ENCODE measurements at places on chromosomes 6 and 20. TPM values are rescaled to one million over a fixed set of nuclear protein-coding genes. Genes with fewer than 3 reads are reported as not detected.
A peak's percentile ranks its signal among the peaks of the same experiment; 100 is the strongest.

DNA sequence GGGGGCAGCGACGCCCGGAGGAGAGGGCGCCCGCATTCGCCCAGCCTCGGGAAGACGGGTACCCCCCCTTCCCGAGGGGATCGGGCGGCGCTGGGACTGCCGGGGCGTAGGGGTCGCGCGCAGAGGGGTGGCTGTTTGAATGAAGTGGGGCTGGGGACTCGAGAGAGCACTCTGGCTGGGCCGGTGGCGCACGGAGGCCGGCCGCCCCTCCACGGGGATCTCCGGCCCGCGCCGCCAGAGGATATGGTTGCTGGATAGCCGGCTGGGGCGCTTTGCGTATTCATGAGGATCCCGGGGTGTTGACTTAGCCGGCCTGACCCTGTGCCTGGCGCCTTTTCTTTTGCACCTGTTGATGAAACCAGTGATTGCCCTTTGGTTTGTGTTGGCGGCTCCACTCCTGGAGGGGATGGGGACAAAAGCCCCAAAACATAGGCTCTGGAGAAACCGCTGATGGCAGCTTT, 469 bp downstream of the SYNJ2 start:
- DNase-seq: no peak

GRCh38 chr6:88177961-88178464, 11.9 kb upstream of the CNR1 start:
- DNase-seq: no peak

- DNase-seq: no peak
These were observed 74.1 kb downstream of the SLC35B3 start for GRCh38 chr6:8361259-8361658.

The WFDC12 gene
- not detected for polyA plus RNA-seq

- DNase-seq: no peak
These were observed 110.3 kb upstream of the MYLIP start for GRCh38 chr6:16018626-16019025.

GRCh38 chr20:59051666-59052185, 9.1 kb upstream of the PRELID3B start:
- no peak for DNase-seq

GRCh38 chr20:11443382-11444119, 474.1 kb upstream of the BTBD3 start:
- DNase-seq: no peak

DNA sequence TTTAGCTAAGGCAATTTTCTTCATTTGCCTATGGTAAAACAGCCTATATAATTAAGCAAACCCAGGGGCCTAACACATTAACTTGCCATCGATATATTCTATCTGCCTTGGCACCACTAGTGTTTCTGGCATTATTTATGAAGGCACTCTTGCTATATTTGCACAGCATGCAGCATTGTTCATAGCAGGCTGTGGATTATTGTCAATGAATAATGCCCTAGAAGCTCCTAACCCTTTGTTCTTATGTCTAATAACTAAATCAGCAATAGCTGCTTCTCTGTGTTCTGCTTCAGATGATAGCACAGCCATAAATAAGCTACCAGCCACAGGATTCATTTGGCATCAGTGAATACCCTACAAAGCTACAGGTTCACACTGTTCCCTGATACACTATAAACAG, 254.8 kb upstream of the STXBP5 start:
- no peak for DNase-seq

GRCh38 chr20:19937218-19937617, 79.9 kb upstream of the NAA20 start:
- no peak for DNase-seq

- DNase-seq: no peak
These were observed 36.8 kb upstream of the CLIC5 start for GRCh38 chr6:46052479-46052878.

GRCh38 chr6:7104752-7105151, 3.0 kb upstream of the RREB1 start:
- no peak for DNase-seq

GRCh38 chr6:151387175-151387970, 4.0 kb downstream of the ZBTB2 start:
- no peak for DNase-seq

DNA sequence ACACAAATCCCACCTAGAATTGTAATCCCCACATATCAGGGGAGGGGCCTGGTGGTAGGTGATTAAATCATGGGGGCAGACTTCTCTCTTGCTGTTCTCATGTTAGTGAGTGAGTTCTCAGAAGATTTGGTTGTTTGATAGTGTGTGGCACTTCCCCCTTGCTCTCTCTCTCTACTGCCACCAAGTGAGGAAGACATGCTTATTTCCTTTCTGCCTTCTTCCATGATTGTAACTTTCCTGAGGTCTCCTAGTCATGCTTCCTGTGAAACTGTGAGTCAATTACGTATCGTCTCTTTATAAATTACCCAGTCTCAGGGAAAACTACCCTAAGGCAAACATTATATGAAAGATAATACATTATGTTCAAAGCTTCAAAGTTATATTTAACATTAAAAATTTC, 1297.5 kb upstream of the CITED2 start:
- DNase-seq: no peak

GRCh38 chr20:22617160-22617559, 32.8 kb upstream of the FOXA2 start:
- DNase-seq: no peak

DNA sequence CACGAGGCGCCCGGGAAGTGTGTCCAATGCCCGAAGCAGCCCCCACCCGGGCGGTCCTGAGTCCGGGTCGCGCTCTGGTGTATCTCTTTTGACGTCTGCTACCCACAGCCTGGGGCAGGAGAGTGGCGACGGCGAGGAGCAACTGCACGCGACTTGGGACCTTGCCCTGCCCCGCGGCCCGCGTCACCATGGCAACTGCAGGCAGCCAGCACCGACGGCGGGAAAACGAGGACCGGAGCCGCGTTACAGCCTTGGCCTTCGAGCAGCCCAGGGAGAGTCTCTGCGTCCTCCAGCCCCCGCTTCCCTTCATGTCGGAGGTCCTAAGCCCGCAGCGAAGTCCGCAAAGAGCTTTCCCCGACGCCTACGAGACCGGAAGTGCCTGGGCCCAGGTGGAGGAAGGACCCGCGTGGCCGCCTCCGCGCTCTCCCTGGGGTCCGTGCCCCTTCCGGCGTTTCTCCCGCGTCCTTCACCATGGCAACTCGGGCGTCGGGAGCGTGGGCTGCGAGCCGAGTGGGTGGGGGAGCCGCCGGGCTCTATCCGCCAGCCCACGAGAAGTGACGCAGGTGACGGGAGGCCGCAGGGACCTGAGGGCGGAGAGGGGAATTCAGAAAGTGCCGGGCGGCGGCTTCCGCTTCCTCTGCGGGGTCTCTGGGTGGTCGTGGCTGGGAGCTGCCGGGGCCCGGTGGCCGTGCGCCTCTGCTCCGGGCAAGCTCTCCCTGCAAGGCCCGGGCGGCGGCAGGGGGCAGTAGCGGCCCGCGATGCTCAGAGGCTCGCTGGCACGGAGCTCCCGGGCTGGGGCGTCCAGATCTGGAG, 88.6 kb upstream of the TGM3 start:
- peak; percentile 76 for DNase-seq

The ZNF165 gene
- polyA plus RNA-seq: 4.9 TPM

DNA sequence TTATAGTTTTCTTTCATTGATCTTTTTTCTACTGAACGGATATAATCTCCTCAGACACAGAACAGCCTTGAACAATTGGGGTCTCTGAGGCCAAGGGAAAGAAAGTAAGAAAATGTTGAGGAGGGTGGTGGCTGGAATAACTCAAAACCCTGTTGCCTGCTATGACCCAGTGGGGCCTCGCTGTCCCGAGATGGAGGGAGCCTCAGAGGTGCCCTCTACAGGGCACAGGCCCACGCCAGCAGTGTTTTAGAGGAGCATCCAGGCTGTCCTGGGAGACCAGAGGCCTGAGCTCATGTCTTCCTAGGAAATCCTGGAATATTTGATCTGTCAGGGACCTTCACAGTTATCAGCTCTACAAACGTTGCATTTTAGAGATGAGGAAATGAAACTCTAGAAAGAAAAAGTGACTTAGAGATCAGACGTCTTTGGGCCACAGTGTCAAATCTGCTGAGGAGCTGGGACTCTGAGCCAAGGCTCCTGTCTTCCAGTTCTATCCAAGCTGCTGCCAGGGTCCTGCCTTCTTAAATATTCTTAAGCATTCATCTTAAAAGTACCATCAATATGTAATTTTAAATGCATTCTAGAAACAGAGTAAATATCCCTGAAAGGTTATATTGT, 26.3 kb downstream of the ALDH5A1 start:
- DNase-seq: no peak

GRCh38 chr20:60063048-60063451, 104.8 kb downstream of the CDH26 start:
- no peak for DNase-seq

DNA sequence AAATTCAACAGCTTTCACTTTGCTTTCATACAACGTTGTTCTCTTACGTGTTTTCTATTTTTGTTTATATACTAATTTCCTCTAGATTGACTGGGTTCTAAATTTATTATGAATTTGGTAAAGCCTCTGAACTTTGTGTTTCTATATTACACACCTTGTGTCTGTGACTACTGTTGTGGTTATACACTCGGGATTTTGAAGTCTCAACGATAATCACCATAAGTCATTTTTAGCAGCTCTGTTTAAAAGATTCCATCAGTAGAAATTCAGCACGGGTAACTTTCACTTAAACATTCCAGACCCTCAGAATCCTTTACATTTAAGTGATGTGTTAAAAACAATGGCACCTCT, 31.8 kb upstream of the HBS1L start:
- DNase-seq: no peak

DNA sequence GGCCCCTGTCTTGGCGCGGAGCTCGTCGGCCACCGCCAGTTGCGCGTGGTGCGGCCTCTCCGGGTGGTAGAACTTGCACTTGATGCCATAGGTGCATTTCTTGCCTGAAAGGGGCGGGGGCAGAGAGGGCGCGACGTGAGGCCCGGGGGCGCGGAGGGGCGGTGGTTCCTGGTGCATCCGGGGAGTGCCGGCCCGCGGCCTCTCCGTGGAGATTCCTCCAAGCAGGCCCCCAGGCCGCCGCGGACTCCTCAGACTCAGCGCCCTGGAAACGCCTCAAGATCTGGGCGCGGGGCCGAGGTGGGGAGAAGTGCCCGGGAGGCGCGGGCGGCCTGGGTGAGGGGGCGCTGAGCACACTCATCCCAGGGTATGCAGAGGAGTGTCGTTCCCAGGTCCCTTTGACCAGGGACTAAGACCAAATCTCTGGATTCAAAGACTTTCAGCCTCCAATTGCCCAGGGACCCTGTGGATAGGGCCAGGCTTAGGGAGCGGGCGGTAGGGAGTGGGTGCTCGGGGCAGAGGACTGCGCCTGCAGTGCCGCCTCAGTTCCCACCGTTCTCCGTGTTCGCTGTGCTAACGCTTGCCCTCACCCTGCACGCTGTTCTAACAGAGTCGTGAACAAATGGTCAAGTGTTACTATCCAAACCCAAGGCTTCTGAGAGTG, 33.3 kb downstream of the ZC3H12D start:
- DNase-seq: no peak

- no peak for DNase-seq
These were observed 3.0 kb upstream of the UQCC2 start for GRCh38 chr6:33714385-33715040.

The TSHZ2 gene
- polyA plus RNA-seq: 14.2 TPM

The MUCL3 gene
- polyA plus RNA-seq: 0.10 TPM

The MAS1 gene
- 0.03 TPM for polyA plus RNA-seq

The CLPSL1 gene
- 2.2 TPM for polyA plus RNA-seq

DNA sequence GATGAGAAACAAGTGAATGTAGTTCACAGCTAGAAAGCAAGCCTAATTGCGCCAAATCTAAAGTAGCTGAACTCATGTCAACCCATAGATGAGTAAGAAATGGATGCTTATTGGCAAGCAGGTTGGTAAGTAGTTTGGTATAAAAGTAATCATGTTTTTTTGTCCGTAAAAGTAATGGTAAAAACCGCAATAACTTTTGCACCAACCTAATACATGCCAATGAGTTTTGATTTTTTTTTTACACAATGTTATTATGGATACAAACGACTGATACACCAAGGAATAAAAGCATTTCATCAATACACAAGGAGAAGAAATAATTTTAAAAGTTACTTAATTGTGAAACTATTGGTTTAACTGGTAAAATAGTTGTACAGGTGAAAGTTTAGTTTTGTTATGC, 977.5 kb downstream of the EYS start:
- no peak for DNase-seq

DNA sequence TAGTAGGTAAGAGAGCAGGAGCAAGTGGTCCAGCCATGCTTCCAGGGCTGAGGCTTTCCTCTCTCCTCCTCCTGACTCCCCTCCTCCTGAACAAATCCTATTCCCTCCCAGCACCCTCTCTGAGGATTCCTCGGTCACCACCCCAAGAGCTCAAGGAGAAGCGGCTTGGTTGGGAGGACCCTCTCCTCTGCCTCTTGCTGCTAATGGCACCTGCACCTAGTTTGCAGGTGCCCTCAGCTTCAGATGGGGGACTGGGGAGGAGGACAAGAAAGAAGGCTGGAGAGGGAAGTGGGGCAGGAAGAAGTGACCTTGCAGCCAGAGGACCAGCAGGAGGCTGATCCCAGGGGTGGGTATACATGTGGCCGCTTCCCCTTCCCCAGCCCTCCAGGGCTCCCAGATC, 17.5 kb downstream of the NCR2 start:
- no peak for DNase-seq

- no peak for DNase-seq
These were observed 232.3 kb downstream of the GMPR start for GRCh38 chr6:16470502-16471221.

GRCh38 chr20:36793294-36794115, 19.9 kb upstream of the DSN1 start:
- DNase-seq: no peak

GRCh38 chr6:141033101-141033500, 1099.6 kb upstream of the GJE1 start:
- DNase-seq: no peak

GRCh38 chr20:51116765-51117686, 94.1 kb upstream of the KCNG1 start:
- no peak for DNase-seq

DNA sequence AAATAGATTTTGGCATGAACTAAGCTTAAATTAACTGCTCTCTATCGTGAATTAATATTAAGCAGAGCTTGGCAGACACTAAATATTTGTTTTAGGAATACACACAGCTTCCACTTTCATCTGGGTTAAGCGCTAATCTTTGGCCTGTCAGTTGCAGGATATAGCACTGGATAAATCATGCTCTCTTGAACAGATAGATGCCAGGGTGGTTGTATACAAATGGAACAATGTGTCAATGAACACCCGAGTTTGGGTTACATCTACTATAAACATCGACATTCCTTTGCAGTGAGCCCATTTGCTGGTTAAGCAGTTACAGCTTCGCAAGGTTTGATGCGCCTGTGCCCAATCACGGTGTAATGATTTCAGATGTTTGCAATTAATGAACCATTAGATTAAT, 338.2 kb upstream of the ZFP64 start:
- no peak for DNase-seq

The TINAG gene
- polyA plus RNA-seq: 37.3 TPM

Measured in left kidney (tissue), 8 donors.